ENCODE measurements at places on chromosomes 1 and 21.
A peak's percentile ranks its signal among the peaks of the same experiment; 100 is the strongest.

- no peak for DNase-seq
Measured at GRCh38 chr1:7015022-7015421, 229.8 kb downstream of the CAMTA1 start.

- no peak for DNase-seq
Measured at GRCh38 chr1:9052272-9053049, 17.0 kb downstream of the SLC2A5 start.

DNA sequence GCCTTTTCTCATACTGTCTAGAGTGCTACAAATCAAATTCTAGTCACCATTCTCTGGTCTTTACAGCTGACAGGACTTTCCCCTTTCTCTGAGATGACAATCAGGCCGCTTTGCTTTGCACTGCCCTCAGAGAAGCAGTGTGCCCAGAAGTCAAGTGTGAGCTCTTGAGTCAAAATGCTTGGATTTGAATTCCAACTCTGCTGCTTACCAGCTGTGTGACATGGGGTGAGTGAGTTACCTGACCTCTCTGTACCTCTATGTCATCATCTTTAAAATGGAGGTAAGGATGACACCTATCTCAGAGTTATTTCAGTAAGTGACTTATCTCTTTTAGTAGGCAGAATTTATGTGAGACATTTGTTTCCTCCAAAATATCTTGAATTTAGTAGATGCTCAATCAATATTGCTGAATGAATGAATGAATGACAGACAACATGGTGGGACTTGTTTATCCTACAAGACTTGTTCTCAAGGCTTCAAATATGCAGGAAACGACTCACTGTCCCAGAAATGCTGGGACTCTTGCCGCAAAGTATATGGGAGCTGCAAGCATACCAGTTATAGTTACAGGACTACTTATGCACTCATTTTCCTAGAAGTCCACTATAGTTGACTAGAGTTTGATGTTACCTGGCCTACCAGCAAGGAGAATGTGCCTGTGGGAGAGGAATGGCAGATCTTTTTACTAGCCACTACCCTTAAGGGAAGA is 38.1 kb upstream of the A3GALT2 start:
- DNase-seq: no peak

DNA sequence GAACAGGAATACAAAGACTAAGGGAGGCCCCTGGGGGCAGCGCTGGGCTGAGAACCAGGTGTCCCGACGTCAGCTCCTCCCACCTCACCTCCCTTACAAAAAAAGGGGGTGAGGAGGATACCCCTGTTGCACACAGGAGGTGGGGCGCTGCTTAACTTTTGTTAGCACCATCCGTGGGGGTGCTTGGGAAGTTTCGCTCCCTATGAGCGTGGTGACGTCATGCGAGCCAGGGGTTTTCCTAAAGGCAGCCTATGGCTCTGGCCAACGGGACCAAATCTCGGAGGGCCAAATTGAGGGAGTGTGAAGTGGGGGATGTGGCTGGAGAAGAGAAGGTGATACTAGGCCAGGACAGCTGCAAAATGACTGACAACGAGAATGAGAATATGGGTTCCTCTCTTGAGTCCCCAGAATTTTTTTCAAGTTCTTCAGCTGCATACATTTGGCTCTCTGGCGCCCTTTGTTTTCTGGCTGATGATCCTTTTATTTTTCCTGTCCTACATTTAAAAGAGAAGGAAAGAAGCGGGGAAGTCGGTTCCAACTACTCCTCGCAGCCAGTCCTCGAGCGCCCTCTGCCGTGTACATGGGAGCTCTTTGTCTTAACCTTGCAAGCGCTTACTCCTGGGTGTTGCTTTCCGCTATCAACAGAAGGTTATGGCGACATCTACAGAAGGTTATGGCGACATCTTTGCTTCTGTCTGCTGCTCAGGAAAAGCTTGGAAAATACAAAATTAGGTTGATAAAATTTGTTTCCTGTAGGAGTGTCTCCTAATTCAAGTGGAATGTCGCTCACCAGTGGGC is 48.0 kb upstream of the ZC3H11B start:
- peak; percentile 90 for DNase-seq

DNA sequence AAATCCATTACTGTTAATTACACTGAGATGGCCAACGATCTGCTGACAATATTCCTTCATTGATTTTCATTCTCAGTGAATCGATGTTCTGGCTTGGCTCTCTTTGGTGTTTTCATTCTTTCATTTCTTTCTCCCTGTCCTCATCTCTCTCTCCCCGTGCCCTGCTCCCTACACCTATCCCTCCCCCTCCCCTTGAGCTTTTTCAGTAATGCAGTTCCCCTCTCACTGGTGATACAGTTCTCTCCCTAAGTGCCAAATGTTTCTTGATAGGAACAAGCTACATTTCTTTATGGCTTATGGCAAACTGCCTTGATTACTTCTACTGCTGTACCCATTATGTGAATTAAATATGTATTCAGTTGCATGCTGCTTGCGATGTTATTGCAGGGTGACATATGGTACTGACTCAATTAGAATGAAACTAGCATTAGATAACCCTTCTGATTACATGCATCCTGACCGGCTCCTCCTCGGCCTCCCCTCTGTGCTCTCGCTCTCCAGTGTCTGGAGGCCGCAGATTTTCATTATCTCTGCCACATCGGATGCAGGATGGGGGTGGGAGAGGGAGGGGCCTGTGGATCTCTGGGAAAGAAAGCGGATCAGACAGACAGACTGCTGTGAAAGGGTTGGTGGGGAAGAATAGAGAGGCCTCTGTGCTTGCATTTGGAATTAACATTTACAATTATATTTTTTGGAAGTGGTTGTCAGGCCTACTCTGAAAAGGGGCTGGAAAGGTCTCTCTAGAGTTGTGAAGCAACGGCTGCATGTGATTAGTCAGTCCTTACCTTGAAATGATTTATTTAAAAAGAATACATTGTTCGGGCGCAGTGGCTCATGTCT is 130.9 kb downstream of the PBX1 start:
- no peak for DNase-seq

GRCh38 chr21:46125846-46126301 is 28.0 kb downstream of the COL6A2 start:
- no peak for DNase-seq

DNA sequence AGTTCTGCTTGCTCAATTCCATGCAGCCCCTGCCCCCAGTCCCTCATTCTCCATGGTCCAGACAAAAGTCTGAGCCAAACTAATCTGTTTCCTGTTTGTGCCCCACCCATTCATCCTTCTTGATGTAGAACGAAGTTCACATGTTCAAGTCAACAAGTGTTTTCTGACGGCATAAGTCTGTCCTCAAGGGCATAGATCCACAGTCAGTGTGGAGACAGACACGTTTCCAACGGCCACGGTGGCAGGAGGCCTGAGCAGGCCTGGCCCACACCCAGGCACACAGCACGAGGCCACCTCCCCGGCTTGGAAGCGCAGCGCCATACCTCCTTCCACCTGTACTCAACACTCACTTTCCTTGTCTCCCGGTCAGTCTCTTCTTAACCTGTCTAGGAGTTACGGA is 16.1 kb downstream of the ADORA1 start:
- no peak for DNase-seq

- no peak for DNase-seq
Measured at GRCh38 chr1:41098730-41099460, 77.4 kb upstream of the SLFNL1 start.

- DNase-seq: no peak
Measured at GRCh38 chr1:89823679-89824292, 3.0 kb downstream of the LRRC8D start.

GRCh38 chr21:28016571-28016970 is 976.1 kb downstream of the LTN1 start:
- no peak for DNase-seq

GRCh38 chr1:34681480-34682451 is 73.1 kb upstream of the GJB5 start:
- peak; percentile 51 for DNase-seq
